HT-29 (cell line): ENCODE measurements at places on chromosomes 3 and 15. TPM values are rescaled to one million over a fixed set of nuclear protein-coding genes. Genes with fewer than 3 reads are reported as not detected.

The CAPN3 gene
- not detected in 2 replicates for total RNA-seq

The EEFSEC gene
- total RNA-seq: 16.8 and 22.0 TPM in 2 replicates

The PLCH1 gene
- total RNA-seq: 1.9 TPM in 2 replicates

The WDR76 gene
- 11.5 and 12.7 TPM in 2 replicates for total RNA-seq

The AADACL2 gene
- total RNA-seq: not detected in 2 replicates

The UCN2 gene
- total RNA-seq: not detected in 2 replicates

The SLC9C1 gene
- not detected in 2 replicates for total RNA-seq

The PTH1R gene
- total RNA-seq: not detected in 2 replicates

The CADPS gene
- 0.05 and 0.13 TPM in 2 replicates for total RNA-seq

The LRRC31 gene
- 0.29 and 0.48 TPM in 2 replicates for total RNA-seq

The HERC2 gene
- 82.9 and 84.9 TPM in 2 replicates for total RNA-seq

The THAP10 gene
- total RNA-seq: 2.7 and 3.9 TPM in 2 replicates

DNA sequence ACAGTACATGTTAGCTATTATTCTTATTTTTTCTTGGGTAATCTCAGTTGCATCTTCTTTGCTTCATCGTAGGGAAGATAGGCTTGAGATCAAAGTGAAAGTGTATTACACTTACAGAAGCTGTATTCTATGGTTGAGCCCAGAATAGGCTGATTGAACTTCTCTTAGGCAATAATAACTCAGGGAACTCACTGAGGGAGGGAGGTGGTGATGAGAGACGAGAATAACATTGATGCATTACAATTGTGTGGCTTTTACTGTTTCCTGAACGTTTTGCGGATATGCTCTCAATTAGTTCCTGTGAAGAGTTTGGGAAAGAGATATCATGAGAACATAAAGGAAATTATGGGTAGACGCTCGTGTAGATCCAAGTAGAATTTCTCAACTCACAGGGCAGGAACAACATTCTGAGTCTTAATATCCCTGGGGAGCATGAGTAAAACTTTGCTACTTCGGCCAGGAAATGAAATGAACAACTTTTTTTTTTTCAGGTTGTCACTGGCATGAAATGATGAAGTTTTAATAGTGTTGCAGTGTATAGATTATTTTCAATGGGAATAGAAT is 302.2 kb downstream of the TUSC7 start:
- DNase-seq: no peak

- DNase-seq: no peak
These were observed 107.3 kb upstream of the SELENOK start for GRCh38 chr3:53998980-53999379.

GRCh38 chr3:184337981-184338380 is 581 bp downstream of the FAM131A start:
- no peak for DNase-seq

- peak; percentile 52 for DNase-seq
These were observed 712 bp downstream of the RTF1 start for GRCh38 chr15:41417418-41418195.

DNA sequence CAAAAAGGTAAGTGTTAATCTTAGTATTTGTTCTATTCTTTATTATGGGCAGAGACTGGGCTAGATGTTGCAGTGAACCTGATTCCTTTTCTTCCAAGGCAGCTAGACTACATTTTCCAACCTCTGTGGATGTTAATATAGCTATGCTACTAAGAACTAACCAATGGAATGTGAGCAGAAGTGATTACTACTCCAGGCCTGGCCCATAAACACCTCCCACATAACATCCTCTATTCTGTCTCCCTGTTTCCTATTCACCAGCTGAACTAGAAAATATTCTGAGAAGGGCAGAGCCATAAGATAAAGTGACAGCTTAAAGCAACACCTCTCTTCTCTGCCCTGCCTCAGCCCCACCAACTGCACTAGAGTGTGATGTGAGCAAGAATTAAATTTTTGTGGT is 29.4 kb downstream of the CD200R1L start:
- DNase-seq: no peak

- no peak for DNase-seq
These were observed 3.3 kb downstream of the CISH start for GRCh38 chr3:50608278-50608677.

- no peak for DNase-seq
These were observed 7.4 kb downstream of the IL12A start for GRCh38 chr3:159996018-159996417.

GRCh38 chr15:100740138-100740537 is 137.7 kb downstream of the ASB7 start:
- no peak for DNase-seq

DNA sequence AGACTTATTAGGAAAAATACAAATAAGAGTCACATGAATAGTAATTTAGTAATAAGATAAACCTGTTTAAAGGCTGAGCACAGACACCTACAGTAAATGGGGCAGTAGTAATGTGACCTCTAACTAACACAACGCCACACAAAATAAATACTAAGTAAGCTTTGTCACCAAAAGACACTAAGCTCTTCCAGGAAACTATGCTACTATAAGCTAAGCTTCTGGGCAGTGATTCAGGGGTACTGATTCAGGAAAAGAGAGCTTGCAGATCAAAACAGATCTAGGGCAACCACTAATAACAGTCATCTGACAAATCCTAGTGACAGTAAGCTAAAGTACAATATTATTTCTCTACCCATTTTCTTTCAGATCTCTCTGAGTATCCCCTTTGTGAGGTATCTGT is 68.8 kb downstream of the PLOD2 start:
- DNase-seq: no peak

DNA sequence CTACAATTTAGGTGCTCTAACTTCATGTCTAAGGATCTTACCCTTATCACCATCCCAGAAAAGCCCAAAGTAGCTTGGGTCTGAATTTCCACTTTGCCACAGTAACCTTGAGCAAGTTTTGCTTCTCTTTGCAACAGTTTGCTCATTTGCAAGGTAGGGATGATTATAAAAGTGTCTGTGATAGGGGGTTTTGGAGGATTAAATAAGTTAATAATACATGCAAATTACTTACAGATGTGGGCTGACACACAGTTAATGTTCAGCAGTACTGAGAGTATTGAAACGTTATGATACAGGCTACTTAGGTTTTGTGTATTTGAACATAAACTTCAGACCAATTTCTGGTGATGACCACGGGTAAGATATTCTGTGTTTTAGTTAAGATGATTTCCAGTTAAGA is 444.7 kb upstream of the TPRG1 start:
- DNase-seq: no peak

DNA sequence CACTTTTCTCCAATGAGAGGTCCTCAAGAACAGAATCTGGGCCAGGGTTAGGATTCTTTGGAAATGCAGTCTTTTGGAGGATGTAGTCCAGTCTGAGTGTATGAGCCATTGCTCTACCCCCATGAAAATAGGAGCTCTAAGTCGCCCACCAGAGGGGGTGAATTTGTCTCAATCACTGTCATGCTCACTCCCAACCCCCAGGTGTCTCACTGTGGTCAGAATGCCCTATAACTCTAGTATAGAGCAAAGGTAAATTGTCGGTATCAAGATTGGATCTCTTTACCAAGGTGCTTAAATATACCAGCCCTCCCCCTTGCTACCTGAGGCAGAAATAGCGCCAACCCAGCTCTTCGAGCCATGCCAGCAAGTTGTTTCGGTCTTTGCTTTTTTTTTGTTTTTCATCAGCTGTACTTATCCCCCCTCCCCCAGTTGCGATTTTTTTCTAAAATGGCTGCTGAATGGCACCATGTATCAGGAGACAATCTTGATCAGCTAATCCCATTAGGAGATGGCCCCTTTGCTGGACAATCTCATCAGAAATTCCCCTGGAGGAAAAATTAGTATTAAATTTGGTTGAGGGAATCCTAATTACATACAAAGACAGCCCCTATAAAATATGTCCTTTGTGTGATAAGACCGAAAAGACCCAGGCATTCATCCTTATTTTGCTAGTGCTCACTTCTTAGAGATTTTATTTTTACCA is 130.7 kb downstream of the EBLN2 start:
- peak; percentile 49 for DNase-seq

DNA sequence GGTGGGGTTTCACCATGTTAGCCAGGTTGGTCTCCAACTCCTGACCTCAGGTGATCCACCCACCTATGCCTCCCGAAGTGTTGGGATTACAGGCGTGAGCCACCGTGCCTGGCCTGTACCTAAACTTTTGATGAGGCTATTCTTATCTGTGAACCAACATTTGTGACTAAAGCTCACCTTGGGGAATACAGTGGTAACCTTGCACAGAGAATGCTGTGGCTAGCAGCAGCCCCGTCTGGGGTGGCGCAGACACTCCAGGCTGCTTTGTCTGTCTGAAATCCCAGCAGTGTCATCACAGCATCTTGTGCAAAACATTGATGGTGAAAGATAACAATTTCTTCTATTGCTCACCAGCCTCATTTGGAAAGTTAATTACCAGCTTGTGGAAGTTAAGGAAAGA is 58.9 kb downstream of the CMTM8 start:
- no peak for DNase-seq

- DNase-seq: no peak
These were observed 26.7 kb upstream of the PLA2G4D start for GRCh38 chr15:42121021-42121420.

DNA sequence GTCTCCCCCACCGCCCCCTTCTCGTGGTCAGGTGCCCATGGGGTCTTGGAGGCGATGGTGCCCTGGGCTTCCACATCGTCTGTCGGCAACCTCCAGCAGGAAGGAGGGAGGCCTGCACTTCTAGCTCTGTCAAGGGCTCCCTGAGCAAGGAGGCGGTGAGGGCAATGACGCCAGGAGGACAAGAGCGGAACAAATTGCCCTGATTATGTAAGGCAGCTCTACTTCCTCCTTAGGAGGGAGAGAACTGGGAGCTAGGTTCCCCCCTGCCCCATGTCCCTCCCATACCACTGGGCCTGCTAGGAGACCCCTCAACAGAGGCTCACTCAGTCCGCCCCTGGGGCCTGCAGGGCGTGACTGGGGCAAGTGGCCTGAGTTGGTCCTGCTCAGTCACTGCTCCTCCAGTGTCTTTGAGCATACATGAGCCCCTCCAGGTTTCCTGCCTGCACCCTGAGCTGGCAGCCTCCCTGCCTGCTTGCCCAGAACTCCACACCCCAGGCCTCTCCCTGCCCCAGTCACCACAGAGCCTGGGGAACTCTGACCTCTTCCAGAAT is 56.1 kb downstream of the CACNA2D2 start:
- no peak for DNase-seq

DNA sequence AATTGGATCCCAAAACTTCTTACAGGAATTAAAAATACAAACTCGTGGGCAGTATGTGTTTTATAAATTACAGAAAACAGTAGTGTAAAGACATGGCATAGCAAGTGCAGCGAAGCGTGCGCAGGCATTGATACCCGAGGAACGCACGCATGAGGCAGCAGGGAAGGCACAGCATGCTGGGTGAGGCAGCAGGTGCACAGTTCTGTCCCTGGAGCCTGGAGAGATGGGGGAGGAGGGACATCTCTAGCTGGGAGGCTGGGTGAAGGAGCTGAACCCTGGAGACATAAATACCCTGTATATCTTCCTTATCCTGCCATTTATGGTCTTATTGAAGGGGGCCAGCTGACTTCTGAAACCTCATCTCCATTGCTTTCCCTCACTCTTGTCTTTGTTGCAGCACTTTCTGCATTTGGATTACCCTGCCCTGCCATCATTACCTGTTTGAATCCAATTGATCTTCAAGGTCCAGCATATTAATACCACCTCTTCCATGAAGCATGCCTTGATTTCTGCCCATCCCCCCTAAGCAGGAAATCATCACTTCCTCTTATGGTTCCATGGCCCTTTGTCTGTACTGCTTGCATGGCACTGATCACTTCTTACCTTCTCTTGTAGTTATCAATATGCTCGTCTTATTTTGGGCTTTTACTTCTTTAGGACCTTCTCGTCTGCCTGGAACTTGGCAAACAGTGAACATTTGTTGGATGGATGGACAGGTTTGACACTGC is 20.5 kb downstream of the LPP start:
- DNase-seq: no peak

- no peak for DNase-seq
These were observed 58.1 kb upstream of the P3H2 start for GRCh38 chr3:190178779-190179178.

DNA sequence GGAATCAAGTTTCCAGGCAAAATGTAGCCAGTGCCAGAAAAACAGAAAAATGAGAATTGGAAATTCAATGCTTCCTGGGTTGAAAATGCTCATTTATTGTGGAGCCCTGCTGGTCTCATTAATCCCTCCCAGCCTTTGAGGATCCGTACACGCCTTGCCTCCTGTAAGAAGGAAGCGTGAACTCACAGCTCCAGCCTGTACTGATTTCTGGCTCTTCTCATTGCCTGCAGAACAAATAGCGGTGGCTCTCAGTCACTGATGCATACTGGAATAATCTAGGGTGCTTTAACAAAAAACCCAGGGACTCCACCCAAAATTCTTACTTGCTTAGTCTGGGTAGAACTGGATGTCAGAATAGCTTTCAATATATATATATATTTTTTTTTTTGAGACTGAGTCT is 29.3 kb upstream of the SLC24A5 start:
- no peak for DNase-seq

- no peak for DNase-seq
These were observed 13.4 kb upstream of the CTDSPL2 start for GRCh38 chr15:44414001-44414400.

GRCh38 chr15:95669146-95669922 is 661.2 kb upstream of the NR2F2 start:
- no peak for DNase-seq
